ENCODE measurements at places on chromosomes 1 and 21.

- no peak for DNase-seq
These were observed 96.6 kb upstream of the RUNX1 start for GRCh38 chr21:35145626-35146233.

DNA sequence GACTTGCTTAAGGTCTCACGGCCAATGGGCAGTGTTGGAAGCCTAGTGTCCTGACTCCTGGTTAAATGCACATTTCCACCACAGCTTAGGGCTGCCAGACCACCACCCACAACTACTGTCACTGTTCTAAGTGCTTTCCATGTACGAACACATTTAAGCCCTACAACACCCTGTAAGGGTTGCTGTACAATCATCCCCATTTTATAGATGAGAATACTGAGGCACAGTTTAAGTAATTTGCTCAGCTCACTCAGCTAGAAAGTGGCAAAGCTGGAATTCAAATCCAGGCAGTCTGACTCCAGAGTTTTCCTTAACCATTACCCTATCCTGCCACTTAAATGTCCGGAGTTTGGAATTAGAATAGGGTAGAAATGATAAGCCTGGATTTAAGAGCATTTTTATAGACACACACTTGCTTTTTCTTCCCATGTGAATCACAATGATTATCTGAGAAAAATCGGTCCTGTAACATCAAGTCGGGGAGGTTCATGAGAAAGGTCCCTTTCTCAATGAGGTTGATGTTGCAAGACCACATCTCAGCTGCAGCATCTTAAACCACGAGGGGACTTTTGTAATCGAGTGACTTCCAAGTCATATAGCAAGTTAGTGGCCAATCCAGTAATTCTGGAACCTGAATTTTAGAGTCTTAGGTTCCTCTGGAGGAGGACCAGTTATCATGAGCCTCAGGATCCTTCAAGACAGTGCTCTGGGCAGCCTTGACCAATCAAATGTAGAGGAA is 8.6 kb downstream of the E2F2 start:
- no peak for DNase-seq

DNA sequence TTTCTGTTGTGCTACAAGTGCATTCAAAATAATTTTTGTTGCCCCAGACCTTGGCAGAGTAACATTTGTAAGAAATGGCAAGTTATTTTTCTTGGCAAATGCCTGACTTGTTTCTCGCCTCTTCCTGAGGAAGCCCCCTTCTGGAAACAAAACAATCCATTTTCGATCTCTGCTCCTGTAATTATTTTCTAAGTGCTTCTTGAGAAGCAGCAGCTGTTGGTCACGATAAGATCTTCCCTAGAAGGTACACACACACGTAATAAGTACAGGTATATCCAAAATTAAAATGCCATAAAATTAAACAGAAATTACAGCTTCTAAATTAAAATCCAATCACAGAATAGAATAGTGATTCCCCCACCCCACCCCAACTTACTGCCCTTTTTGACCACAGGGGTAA is 47.3 kb downstream of the LPGAT1 start:
- no peak for DNase-seq

DNA sequence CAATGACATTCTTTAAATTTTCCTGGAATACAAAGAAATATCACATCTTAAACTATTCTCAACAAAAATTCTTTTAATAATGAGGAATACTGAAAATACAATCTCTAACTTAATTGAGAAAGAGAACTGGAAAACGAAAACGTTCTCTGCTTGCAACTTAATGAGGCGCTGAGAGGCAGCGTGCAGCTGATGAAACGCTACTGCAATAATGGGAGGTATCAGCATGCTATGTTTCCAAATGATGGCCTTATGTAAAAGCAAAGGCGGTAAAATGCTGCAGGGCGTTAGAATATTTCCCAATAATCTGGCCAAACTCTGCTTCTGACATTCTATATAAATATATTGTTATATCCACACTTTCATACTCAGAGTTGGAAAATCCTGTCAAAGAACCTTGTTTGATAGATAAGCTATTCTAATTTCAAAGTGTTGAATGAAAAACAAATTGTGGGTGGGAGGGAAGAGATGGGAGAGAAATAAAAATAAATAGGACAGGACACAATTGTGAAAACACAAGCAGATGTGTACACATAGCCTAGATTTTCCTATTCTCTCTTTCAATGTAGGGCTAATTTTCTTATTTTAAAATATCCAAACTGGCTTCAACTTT is 70.9 kb downstream of the APP start:
- DNase-seq = no peak

DNA sequence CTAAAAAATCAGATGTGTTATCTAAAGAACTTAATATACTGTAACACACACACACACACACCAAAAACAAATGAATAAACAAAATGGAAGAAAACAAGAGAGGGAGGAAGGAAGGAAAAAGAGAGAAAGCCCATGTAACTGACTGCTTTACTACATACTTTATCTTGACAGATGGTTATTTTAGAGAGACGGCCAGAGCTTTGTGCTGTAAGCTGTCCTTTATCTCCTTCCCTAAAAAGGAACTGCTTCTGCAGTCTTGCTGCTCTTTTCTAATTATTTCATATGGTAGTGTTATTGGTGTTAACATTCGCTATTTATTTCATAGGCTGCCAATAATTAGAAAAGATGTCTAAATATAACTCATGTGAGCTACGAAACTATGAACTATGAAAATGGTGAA is 1384.6 kb downstream of the MRPL39 start:
- DNase-seq = no peak

Data from bone marrow (tissue), 2 donors.